Stimulated activated CD4-positive, alpha-beta T cell treated with anti-CD3 and anti-CD28 coated beads, Interleukin-1b, Interleukin-23, amount 100 ng/mL, for 24 hours (primary cell): ENCODE measurements at places on chromosomes 11 and 22.

- no peak for DNase-seq
Observed at GRCh38 chr11:68469642-68470041, 9.1 kb downstream of the PPP6R3 start.

DNA sequence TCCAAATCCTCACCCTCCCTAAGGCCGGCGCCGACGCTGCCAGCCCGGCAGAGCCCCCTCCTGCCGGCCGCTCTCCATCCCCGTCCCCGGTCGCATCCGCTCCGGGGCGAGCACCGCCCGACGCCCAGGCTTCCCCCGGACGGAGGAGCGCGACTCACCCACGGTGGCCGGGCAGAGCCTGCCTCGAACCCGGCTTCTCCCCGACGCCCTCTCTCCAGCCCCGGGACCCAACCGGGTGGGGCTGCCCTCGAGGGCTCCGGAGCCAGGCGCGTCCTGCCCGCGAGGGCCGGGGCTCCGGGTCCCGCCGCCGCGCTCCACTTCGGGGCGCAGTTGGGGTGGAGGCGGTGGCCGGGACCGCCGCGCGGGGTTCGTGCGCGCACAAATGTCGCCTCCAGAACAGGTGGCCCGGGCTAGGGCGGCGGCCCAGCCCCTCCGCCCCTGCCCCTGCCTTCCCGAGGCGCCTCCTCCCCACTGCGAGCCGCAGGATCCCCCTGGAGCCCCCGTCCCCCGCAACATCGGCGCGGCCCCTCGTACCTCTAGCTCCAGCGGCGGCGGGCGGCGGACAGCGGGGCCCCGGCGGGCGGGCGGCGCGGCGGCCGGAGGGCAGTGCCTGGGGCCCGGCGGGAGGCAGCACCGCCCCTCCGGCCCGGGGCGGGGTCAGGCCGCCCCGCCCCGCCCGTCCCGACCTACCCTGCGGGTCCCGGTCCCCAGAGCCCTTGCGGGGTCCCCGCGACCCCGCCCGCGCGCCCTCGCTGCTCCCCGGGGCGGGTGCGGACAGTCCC is at the start of gene A4GALT:
TSS of gene A4GALT (minus strand) at position 608 of the 782 bp plus-strand sequence. CDS start 26,919 bp downstream, outside the sequence.
- no peak for DNase-seq

GRCh38 chr11:83693306-83693992 is 407.3 kb upstream of the CCDC90B start:
- DNase-seq, result no peak

GRCh38 chr11:11476971-11477645 is 124.1 kb upstream of the CSNK2A3 start:
- DNase-seq, result no peak

GRCh38 chr22:50209893-50210292 is 9.1 kb downstream of the SELENOO start:
- DNase-seq, result peak; percentile 58
